ENCODE measurements at places on chromosomes 1 and 21.

- DNase-seq = no peak
Measured at GRCh38 chr1:11948822-11949458, 14.4 kb downstream of the PLOD1 start.

- no peak for DNase-seq
Measured at GRCh38 chr1:100883963-100884362, 10.7 kb downstream of the EXTL2 start.

DNA sequence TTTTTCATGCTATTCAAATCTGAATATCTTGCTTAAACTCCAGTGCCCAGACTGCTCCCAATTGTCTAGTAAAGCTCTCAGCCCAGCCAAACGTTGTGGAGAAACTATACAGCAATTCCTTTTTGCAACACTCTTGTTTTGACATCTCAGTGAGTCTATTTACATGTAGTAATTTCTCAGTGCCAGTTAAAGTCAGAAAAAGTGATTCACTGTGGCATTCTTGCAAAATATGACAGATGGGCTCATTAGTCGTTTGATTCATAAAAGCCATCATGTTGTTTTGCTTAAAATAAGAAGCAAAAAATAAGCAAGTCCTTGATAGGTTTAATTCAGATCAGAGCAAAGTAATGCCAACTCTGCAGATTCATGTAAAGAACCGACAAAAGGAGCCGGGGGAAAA, 20.7 kb upstream of the TMPRSS15 start:
- no peak for DNase-seq

DNA sequence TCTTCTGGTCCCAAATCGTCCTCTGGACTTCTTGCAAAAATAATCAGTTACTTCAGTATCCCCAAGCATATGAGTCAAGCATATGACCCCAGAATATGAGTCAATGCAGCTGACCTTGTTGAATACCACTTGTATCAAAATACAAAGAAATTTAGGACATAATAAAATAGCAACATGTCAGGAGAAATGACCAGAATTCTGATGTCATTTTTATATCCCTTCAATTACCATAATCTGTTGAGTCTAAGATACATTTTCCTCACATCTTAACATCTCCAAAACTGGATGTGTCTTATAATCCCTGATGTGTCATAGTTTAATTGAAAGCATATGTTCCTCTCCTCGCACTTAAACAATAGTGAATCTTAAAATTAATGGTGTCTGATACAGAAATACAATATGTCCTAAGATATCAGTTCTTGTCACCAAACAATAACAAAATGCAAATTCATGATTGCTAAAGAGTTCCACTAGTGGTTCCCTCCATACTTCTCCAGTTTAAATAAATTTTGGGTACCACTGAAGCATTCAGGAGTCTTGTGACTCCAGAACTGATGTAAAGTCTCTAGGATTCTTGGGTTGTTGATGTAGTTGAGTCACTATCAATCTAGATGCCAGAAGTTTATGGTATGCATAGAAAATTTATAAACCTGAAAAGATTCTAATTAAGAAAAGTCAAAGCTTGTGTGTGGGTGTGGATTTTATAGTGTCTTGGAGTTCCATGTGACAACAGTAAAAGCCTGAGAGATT, 41.8 kb downstream of the KIFAP3 start:
- DNase-seq = no peak

DNA sequence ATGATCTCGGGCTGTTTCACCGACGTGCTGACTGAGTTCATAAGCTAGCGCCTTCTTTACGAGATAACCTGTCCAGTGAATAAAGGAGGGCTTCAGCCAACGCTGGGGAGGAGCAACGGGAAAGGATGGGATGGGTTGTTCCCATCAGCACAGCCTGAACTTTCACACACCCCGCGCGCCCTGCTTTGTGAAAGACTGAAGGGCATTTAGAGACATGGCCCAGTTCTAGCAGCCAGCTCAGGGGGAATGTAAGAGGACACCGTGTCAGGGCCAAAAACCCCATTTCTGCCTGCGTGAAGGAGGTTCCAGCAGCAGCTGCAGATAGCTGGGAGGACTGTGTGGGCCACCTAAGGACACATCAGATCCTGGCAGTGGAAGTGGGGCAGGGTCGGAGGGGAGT, 255.1 kb upstream of the RAB4A start:
- no peak for DNase-seq

- DNase-seq = no peak
Measured at GRCh38 chr21:42981862-42982261, 7.5 kb downstream of the PKNOX1 start.

- DNase-seq = no peak
Measured at GRCh38 chr1:231318568-231318967, 19.1 kb downstream of the EXOC8 start.

DNA sequence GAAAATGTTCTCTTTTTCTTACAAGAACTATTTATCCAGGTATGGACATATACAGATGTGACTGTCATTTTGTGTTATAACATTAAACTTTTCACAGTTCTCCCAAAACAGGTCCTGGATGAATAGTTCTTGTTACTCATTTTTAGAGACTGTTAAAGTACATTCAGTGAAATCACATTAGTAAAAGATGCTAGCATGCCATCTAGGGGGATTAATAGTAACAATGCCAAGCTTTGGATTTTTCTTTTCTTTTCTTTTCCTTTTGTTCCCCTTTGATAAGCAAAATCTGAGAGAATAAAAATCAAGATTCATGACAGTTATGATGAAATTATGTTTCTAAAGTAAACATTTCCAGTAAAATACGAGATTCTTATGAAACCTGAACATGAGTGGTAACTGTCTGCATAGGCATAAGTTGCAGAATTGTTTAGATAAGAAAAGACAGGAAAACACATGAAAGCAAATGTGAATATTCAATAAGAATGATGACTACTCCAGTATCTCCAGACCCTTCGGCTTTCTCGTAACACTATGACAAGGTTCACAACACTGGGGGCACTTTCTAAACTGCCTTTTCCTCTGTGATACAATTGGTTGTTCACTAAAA, 77.5 kb downstream of the TPR start:
- no peak for DNase-seq

GRCh38 chr1:78275456-78275855, 215.3 kb upstream of the PTGFR start:
- DNase-seq = no peak

- DNase-seq = no peak
Measured at GRCh38 chr1:210876275-210876674, 257.7 kb downstream of the KCNH1 start.

DNA sequence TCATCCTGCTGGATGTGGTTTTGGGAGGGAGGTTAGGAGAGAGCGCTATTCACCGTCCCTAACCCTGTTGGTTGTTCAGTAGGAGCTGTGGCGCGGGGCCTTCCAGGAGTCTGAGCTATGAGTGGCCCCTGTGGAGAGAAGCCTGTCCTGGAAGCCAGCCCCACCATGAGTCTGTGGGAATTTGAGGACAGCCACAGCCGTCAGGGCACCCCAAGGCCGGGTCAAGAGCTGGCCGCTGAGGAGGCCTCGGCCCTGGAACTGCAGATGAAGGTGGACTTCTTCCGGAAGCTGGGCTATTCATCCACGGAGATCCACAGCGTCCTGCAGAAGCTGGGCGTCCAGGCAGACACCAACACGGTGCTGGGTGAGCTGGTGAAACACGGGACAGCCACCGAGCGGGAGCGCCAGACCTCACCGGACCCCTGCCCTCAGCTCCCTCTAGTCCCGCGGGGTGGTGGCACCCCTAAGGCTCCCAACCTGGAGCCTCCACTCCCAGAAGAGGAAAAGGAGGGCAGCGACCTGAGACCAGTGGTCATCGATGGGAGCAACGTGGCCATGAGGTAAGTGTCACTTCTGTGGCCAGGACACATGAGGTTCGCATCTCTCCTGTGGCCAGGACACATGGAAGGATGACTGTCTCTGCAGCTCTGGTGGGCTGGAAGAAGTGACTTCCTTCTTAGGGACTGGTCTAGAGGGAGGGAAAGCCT, 1.2 kb downstream of the ZC3H12A start:
- DNase-seq = no peak
